HFFc6 (cell line): ENCODE measurements at places on chromosomes 1 and 21. TPM values are rescaled to one million over a fixed set of nuclear protein-coding genes. Genes with fewer than 3 reads are reported as not detected.

DNA sequence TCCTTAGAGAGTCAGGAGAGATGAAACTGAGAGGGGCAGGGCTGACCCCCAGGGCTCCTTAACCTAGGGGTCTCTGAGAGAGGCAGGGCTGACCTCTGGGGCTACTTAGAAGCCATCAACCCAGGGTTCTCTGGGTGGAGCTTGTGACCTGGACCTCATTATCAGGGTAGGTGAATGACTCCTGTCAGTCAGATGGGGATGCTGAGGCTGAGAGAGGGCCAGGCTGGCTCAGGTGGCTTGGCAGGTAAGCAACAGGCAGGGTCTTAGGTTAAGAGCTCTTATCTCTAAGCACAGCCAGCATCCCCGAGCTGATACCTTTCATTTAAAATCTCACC, 160.9 kb downstream of the PTPRU start:
- no peak for DNase-seq

DNA sequence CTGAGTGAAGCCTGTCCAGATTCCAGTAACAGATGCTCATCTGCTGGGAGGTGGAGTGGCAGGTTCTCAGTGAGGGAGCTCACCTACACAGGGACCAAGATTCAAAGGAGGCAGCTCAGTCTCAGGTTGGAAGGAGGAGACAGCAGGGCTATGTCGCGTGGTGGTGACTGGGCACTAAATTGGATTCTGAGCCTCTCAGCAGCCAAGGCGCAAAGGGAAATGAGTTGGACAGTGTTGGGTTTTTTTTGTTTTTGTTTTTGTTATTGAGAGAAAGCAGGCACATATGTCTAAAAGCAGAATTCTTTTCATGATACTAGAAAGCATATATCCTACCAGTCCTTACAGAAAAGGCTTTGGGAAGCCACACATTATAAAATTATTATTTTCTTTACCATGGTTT, 26.2 kb downstream of the UMODL1 start:
- no peak for DNase-seq

- DNase-seq: peak; percentile 26
Observed at GRCh38 chr1:206754011-206754410, 16.6 kb upstream of the IL19 start.

GRCh38 chr1:244901400-244902015, 37.2 kb upstream of the HNRNPU start:
- DNase-seq: no peak

LRRC39 gene
- 0.35 TPM in 1 of 3 replicates, not detected in the others for total RNA-seq

MYOM3 gene
- 0.03 to 0.05 TPM in 2 of 3 replicates, not detected in the other for total RNA-seq

CNTN2 gene
- total RNA-seq: not detected in 3 replicates

NFASC gene
- total RNA-seq: 4.6 to 9.2 TPM (median 4.7 TPM) in 3 replicates
